Activated CD4-positive, alpha-beta T cell treated with anti-CD3 and anti-CD28 coated beads, Interleukin-2, amount 50 U/mL, for 4 hours (primary cell): ENCODE measurements at places on chromosomes 2 and 18.

DNA sequence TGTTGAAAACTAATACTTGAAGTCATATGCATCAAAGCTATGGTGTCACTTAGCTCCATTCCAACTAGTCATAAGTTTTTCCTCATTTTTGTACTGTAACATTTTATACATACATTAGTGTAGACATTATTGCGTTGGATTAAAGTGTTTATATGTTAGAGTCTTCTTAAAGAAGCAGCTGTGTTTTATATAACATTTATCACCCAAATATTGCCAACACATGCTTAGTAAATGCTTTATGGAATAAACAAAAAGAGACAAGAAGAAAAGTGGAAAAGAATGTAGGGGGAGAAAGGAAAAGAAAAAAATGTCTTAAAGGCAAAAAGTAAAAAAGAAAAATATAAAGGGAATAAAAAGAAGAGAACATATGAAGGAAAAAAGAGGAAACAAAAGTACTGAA lies 1314.3 kb upstream of the CELF4 start:
- DNase-seq: no peak

- DNase-seq: no peak
Observed at GRCh38 chr2:73640946-73641766, 1.1 kb downstream of the NAT8 start.

DNA sequence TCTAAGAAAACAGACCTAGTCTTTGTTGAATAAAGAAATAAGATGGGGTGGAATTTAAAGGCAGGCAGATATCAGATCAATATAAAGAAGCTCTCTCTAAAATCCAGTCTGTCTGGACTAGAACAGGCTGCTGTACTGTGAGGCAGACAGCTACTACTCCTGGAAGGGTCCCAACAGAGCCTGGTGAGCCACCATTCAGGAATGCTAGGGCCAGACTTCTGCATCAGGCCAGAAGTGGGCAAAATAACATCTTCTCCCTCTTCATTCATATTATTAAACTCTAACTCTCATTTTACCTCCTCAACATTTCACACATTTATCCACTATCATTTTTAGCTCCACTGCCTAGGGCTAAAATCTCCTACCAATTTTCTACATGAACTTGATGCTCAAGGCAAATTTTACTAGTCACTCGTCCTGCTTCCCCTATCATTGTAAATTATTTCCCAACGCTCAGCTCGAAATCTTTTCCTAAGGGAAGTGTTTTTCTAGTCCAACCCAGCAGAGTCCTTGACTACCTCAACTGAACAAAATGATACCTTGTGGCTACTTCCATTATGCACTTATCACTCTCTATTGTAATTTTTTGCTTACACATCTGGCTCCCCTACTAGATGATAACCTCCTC lies 45.2 kb upstream of the GLS start:
- DNase-seq: no peak

DNA sequence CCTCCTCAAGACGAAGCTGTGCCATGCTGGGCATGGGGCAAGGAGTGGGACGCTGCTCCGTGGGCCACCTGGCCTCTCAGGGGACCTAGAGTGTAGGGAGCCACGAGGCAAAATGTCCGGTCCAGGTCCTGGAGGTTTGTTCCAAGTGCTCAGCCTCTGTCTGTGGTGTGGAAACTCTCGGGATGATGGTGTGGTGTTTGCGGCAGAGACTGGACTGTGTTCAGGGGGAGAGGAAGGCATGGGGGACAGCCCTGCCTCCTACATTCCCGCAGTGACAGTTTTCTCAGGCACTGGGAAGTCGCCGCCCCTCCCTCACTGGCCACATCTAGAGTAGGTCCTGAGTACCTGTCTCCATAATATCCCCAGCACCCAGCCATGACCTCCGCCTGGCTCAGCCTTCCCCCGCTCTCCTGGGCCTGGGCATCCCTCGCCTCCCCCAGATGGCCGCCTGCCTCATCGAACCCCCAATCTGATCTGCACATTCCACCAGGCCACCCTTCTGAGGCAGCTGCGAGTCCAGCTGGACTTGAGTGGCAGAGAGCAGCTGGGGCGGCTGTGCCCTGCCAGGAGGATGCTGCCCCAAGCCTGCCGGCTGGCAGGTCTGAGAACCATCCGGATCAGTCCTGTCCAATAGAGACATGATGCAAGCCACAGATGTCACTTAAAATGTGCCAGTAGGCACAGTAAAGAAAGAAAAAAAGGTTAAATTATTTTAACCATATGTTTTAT lies 6.2 kb downstream of the KCNIP3 start:
- DNase-seq: no peak

GRCh38 chr18:43751203-43751602 lies 473.9 kb upstream of the SYT4 start:
- no peak for DNase-seq

GRCh38 chr2:229980431-229981184 lies 58.3 kb downstream of the FBXO36 start:
- no peak for DNase-seq

GRCh38 chr2:119179991-119180390 lies 21.4 kb upstream of the C1QL2 start:
- DNase-seq: no peak

GRCh38 chr2:215677481-215677880 lies 241.6 kb upstream of the FN1 start:
- no peak for DNase-seq

- DNase-seq: no peak
Observed at GRCh38 chr2:192007581-192008228, 160.8 kb upstream of the CAVIN2 start.

DNA sequence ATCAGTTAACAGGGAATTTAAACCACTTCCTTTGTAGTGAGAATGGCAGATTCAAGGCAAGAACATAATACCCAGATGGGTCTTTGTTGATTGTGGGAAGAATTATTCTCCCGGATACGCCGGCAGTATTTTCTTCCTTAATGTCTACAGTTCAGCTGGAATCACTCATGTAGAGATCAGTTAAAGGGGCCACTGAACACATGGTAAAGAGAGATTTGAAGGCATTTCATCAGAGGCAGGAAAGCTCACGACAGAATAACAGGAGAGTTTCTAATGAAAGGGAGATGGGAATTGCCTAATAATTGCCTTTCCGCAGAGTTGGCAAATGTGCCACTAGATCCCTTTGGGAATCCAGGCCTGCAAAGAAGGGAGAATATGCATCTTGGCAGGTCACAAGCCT lies 327.7 kb upstream of the ZNF804A start:
- DNase-seq: no peak

DNA sequence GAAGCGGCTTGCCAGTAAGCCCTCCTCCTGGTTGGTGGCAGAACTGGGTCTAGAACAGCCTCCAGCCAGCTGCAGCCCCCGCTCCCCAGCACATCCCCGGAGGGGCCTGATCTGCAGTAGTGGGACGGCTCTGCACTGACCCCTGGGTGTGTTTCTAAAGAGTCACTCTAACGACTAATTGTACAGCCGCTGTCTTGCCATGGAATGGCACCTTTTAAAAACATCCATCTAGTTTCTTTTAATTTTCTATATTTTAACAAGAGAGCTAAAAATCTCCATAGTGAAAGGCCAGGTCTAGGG lies 82.0 kb downstream of the MTCL1 start:
- DNase-seq: no peak

DNA sequence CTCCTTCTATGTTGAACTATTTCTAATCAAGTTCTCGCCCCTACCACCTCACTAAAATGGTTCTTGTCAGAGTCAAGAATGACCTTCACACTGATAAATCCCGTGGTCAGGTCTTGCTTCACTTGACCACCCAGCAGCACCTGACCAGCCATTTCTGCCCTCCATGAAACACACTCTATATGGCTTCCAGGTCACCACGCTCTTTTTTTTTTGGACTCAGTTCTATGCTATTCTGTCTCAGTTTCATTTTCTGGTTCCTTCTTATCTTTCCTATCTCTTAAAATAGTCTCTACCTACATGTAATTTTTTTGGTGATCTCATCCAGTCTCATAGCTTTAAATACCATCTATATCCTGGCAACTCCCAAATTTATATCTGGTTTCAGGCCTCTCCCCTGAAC lies 11.4 kb downstream of the EIF2AK3 start:
- no peak for DNase-seq

GRCh38 chr2:207039225-207039624 lies 99.9 kb downstream of the CPO start:
- no peak for DNase-seq

DNA sequence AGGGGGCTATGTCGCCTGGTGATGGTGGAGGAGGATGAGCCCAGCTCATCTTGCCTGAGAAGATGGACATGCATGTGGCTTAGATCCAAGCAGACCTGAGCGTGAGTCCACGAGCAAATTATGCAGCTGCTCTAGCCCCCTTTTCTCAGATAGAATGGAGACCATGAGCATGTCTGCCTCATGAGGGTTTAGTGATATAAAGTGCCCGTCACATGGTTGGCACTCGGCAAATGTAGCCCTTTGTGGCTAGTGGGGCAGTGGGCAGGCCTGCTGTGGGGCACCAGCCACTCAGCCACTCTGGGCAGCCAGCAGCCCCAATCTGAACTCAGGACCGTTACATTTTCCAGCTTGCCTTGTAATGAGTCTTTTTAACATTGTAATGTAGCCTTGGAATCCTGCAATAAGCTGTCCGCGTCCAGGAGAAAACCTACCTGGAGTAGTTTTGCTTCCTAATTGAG lies 92.1 kb upstream of the HS6ST1 start:
- no peak for DNase-seq

DNA sequence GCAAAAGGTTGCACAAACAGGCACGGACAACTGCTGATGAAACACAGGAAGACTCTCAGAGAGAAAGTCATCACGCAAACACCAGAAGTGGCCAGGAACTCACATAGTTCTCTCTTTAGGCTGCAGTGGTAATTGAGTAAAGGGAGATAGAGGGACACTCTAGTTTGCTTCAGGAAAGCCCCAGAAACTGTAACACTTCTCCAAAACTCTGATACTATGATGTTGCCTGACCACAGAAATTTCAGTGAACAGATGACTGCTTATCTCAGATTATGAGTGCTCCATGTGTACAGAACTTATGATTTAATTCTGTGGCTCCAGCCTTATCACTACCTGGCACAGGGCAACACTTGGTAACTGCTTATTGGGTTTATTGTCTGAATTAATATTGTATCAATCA lies 311.5 kb upstream of the GYPC start:
- DNase-seq: no peak

DNA sequence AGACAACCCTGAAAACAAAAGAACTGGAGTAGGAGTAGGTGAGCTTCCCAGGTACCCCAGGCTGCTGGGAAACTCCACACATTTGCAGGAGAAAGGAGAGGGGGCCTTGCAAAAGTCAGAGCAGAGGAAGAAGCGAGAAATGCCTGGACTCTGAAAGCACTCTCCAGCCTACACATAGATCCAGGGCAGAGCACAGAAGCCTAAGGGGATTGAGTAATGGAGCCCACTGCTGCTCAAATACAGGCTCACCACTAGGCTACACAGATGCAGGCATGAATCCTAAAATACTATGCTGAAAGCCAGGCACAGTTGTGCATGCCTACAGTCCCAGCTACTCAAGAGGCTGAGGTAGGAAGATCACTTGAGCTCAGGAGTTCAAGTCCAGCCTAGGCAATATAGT lies 33.4 kb downstream of the OSBPL1A start:
- DNase-seq: no peak

DNA sequence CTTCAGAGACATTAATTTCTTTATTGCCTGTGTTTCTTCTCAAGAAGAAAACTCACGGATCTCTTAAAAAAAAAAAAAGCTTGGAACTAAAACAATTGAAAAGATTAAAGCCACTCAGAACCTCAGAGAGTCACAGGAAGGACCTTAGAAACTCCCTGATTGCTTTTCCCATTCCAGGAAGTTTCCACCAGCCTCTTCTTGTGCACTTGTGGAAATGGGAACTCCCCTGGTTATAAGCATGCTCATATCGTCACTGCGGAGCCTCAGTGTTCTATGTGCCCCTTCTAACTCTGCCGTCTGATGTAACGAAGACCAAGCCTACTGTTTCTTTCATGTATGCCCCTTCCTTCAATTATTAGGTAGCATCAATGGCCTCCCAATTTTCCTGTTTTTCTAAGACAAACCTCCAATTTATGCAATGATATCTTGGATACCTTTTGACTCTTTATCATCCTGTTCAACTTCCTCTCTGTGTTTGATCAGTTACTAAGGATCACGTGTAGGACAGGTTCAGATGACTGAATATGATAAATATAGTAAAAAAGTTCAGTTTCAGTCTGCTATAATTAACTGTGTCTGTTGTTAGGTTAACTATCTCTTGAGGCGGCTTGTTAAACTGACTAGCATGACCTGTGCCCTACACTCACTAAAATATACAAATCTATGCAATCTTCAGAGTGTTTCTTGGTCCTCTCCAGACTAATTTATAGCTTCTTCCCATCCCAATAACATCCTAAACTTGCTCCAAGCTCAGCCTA lies 593.7 kb upstream of the CHAC2 start:
- DNase-seq: no peak

- DNase-seq: no peak
Observed at GRCh38 chr18:75173125-75173432, 35.9 kb downstream of the PTGR3 start.

DNA sequence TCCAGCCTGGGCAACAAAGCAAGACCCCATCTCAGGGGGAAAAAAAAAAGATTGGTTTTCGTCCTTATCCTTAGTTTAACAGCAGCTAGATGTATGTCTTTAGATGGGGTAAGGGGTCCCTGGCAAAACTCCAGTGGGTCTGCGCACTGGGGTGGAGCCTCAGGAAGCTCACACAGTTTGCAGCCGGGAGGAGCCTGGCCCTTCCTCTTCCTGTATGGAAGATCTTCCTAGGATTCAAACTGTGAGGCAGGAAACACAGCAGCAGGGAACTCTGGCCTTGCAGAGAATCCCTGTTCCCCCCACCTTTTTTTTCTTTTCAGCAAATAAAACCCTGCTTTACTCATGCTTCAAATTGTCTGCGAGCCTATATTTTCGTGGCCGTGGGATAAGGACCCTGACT lies 12.5 kb upstream of the GRP start:
- DNase-seq: no peak

- DNase-seq: no peak
Observed at GRCh38 chr2:132383956-132384355, 32.6 kb upstream of the GPR39 start.

- DNase-seq: no peak
Observed at GRCh38 chr2:145985517-145985916, 1465.6 kb upstream of the ZEB2 start.

GRCh38 chr2:45028276-45028675 lies 19.0 kb upstream of the SIX2 start:
- no peak for DNase-seq

DNA sequence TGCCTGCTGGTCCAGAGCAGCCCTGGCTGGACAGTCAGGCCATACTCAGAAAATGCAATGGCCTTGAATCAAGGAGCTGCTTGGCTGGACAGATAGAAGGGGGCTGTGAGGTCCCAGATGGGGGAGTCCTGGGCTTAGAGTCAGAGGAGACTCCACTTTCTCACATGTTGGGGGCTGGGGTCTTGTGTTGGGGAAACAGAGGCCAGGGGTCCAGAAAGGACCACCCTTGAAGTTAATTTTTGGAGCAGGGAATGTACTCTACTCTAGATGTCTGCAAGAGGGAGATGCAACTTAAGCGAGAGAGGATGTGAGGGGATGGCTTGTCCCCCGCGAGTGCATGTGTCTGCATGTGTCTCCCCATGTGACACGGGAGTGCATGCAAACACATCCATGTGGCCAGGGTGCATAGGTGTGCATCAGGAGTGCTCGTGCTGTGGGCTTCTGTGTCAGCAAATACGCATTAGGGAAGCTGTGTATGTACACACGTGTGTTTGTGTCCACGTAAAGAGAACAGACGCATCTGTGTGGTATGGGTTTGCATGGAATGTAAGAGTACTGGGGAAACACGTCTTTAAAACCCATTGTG lies 303.2 kb downstream of the MYCN start:
- DNase-seq: no peak

- DNase-seq: peak; percentile 68
Observed at GRCh38 chr2:136327162-136327852, 209.4 kb upstream of the CXCR4 start.

- no peak for DNase-seq
Observed at GRCh38 chr18:63894106-63894772, 6.7 kb downstream of the SERPINB2 start.
